ENCODE measurements at places on chromosomes 1 and 21. TPM values are rescaled to one million over a fixed set of nuclear protein-coding genes. Genes with fewer than 3 reads are reported as not detected.

GRCh38 chr1:41762251-41762650 lies 156.5 kb downstream of the HIVEP3 start:
- peaks cover 3% of the 10 kb centered on the region for H3K4me1 ChIP-seq
- H3K27me3 ChIP-seq = no peaks in the 10 kb centered on the region
- no peak overlapping the region for H3K27ac ChIP-seq

The SAMD11 gene
- total RNA-seq = not detected

GRCh38 chr1:145990249-145990855 lies 6.0 kb downstream of the TXNIP start:
- peaks cover 58% of the 10 kb centered on the region for H3K4me1 ChIP-seq
- H3K36me3 ChIP-seq = peaks cover 38% of the 10 kb centered on the region
- no peak for DNase-seq

DNA sequence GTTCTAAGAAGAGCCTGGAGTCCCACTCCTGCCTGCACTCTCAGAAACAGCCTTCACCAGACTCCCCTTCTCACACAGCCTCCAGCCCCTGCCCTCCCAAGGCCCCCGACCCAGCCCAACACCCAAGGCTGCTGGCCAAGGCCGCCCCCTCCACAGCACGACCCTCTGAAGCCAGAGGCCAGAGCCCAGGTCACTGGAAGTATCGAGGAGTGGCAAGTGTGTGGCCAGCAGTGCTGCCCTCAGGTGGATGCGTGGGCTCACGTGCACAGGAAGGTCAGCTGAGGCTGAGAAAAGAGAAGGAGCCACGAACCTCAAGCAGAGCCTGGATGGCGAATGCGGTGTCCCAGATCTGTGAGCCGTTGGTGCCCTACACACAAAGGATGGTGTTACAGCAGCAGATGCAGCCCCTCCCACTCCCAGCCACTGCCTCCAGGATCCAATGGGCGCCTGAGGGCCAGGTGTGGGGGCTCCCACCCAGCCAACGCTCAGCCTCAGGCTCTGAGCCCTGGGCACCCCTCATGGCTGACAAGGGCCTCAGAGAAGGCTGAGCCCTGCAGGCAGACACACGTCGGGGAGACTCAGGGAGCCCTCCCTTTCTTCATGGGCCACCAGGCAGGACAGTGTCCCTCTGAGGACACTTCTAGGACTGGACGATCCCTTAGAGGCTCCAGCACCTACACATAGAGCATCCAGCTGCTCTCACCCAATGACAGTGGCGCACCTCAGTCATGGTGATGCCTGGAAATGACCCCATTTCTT lies 18.0 kb downstream of the LSS start:
- H3K4me1 ChIP-seq = no peaks in the 10 kb centered on the region
- H3K27me3 ChIP-seq = no peaks in the 10 kb centered on the region
- H3K27ac ChIP-seq = no peak overlapping the region
- DNase-seq = no peak
- H3K4me3 ChIP-seq = no peak overlapping the region
- peaks cover 26% of the 10 kb centered on the region for H3K36me3 ChIP-seq
